NCI-H2081 treated with DMSO at 0.1 percent for 48 hours (cell line): ENCODE measurements at places on chromosomes 1 and 21.

GRCh38 chr1:40849801-40850592, 12.2 kb downstream of the CITED4 start:
- peak; percentile 6 for DNase-seq

DNA sequence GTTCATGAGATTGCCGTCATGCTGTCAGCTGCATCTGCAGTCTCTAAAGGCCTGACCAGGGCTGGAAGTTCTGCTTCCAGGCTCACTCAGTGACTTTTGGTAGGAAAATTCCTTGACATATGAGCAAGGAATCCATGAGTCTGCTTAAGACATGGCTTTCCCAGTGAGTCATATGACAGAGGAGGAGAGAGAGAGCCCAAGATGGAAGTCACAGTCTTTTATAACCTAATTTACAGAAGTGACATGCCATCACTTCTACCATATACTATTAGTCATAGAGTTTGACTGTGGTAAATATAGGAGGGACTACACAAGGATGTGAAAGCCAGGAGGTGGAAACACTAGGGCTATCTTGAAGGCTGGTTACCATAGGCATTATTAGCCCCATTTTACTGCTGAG, 115.2 kb downstream of the ROR1 start:
- no peak for DNase-seq

- DNase-seq, result no peak
Observed at GRCh38 chr1:203402629-203403337, 51.9 kb upstream of the FMOD start.

DNA sequence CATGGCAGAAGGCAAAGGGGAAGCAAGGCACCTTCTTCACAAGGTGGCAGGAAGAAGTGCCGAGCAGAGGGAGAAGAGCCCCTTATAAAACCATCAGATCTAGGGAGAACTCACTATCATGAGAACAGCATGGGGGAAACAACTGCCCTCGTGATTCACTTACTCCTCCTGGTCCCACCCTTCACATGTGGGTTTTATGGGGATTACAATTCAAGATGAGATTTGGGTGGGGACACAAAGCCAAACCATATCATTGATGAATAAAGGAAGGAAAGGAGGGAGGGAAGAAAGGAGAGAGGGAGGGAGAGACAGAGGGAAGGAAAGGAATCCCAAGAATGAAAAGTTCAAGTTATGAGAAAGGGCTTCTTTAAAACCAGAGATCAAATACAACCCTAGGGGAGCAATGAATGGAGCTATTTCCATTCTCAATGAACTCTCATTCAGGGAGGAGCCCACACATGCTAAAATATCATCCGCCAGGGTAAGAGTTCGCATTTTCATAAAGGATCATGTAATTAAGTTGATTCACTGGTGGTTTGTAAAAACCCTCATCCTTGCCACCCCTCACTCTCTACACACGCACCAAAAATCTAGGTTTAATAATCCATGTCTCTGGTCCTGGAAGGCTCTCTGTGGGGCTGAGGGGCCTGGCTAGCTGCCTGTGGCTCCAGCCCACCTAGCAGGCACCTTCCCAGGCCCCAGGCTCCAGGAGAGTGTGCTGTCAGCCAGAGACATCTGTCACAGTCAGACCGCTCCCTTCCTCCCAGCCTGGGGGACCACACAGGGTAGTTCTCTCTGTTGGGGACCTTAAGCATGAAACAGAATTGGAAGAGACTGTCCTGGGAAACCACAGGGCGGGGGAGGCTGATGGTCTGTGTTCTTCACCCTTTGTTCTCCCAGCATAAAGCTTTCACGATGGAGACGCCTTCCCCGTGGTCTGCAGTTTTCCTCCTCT, 94.0 kb downstream of the CCDC185 start:
- DNase-seq, result no peak

DNA sequence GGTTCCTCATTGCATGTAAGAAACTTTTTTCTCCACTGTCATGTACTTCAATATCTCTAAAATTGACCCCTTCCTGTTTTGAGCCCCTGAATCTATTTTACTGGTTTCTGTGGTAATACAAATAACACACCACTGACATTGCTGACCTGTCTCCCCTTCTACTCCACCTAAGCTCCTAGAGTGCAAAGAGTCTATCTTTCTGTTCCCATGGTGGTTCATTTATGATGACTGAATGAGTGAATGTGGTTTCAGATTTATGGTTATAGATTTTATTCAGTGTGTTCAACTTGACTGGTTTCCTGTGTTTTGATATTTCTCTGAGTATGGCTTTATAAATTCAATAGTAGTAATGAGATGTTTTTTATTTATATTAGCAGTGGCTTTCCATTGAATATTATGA, 127.7 kb downstream of the MAGI3 start:
- DNase-seq, result no peak

- no peak for DNase-seq
Observed at GRCh38 chr1:232568331-232568852, 61.5 kb downstream of the SIPA1L2 start.

DNA sequence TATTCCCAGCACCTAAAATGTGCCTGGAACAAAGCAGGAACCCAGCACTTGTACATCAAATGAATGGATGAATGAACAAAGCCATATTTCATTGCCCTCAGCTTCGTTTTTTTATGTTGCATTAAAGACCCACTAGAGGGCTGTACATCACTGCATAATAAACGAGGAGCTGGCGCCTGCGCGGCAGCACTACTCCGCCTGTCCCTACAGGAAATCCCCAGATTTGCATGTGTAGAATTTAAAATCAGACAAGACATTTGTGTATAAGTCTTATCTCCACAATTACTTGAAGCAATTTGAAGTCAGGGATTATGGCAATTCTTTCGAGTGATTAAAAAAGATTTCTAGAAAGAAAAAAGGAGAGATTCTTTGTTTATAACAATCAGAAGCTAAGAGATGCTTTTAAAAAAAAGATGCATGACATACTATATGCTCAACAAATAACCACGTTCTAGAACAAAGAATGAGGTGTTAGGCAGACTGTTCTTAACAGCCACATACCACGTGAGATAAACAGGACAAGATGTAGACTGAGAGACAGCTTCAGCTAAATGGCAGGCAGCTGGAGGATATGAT, 5.4 kb upstream of the NEK2 start:
- peak; percentile 82 for DNase-seq

DNA sequence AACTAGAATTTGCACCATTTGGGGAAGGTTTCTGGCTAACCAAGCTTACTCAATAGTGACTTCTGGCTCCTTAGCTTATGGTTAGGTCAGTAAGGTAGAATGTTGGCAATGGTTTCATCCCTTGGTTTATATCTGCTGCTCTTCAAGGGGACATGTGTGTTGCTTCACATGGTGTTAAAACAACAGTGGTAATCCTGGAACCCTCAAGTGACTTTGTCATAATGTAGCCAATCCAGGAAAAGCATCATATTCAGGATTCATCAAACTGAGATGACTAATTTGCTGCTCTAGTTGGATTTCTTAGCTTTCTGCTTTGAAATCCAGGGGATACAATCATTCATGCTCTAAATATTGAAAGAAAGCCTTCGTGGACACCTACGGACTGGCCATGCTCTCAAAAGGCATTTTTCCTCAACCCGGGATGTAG, 108.7 kb downstream of the RGL1 start:
- no peak for DNase-seq

GRCh38 chr1:51738681-51739080, 121.8 kb downstream of the OSBPL9 start:
- no peak for DNase-seq

DNA sequence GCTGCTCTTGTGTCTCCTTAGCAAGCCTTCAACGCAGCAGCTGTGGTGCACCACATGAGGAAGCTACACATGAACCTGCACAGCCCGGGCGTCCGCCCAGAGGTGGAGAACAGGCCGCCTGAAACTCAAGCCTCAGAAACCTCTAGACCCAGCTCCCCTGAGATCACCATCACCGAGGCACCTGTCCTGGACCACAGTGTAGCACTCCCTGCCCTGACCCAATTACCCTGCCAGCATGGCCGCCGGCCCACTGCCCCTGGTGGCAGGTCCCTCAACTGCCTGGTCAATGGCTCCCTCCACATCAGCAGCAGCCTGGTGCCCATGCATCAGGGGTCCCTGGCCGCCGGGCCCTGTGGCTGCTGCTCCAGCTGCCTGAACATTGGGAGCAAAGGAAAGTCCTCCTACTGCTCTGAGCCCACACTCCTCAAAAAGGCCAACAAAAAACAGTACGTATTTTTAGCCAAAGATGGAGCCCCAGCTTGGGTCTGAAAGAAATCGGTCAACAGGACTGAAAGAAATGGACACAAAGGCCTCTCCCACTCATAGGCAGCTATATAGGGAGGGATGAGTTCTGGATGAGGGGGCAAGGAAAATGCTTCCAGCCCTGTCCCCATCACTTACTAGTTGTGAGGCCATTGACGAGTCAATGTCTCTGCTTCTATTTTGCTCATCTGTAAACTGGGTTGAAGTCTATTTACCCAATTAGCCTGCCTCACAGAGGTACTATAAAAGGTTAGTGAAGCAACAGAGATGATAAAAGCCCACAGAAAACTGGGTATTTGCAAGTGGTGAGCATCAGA, 28.5 kb downstream of the CAMK1G start:
- no peak for DNase-seq

- peak; percentile 29 for DNase-seq
Observed at GRCh38 chr1:150259758-150260669, 2.4 kb downstream of the CA14 start.

- no peak for DNase-seq
Observed at GRCh38 chr1:183032122-183032921, 9.1 kb downstream of the LAMC1 start.

DNA sequence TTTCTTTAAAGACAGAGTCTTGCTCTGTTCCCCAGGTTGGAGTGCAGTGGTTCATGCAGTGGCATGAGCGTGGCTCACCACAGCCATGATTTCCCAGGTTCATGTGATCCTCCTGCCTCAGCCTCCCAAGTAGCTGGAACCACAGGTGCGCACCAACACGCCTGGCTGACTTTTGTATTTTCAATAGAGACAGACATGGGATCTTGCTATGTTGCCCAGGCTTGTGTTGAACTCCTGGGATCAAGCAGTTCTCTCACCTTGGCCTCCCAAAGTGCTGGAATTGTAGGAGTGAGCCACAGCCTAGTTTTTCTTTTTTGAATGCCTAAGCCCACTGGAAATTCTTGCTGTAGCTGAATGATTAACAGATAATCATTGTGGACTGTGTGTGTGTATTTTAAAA, 113.5 kb downstream of the RPS6KC1 start:
- DNase-seq, result no peak

GRCh38 chr1:85850238-85850637, 142.0 kb upstream of the ZNHIT6 start:
- DNase-seq, result no peak

DNA sequence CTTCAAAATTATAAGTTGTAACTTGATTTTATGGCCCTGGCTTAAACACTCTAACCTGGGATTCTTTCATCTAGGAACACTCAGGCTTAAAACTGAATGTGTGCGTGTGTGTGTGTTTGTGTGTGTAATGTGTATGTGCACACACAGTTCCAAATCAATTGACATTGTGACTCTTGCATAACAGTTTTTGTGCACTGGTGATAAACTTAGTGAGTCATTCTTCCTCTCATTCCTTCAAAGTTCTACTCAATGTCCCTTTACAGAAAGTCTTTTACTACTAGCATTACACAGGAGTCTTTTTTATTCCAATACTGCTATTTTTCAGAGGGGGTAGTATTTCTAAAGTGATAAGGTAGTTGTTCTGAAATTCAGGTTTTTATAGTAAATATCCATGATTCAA, 943.6 kb downstream of the KCNT2 start:
- DNase-seq, result no peak

DNA sequence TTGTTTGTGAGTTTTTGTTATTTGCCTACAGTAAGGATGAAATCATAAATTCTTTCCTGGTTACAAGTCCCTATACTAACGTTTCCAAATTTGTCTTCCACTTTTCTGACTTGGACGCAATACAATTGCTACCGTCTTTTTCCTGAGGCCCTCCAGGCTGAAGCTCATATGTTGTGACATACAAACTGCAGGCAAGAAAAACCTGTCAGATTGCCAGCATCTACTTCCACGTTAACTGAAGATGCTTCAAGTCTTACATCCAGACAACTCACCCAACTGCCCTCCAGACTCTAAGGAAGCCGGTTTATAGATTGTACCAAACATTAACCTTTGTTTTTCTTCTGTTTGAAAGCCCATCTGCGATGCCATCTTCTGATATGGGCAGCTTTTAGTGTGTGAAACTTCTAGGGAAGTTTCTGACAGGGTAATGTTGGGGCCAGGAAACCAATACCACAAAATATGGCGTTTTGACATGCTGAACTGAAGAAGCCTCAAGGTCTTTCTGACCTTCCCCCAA, 21.4 kb upstream of the RNF11 start:
- DNase-seq, result no peak

- DNase-seq, result no peak
Observed at GRCh38 chr21:33451634-33452071, 28.1 kb downstream of the TMEM50B start.

GRCh38 chr1:30912913-30913652, 4.5 kb upstream of the SDC3 start:
- DNase-seq, result no peak

GRCh38 chr1:244391761-244392160, 59.9 kb downstream of the ADSS2 start:
- no peak for DNase-seq

- no peak for DNase-seq
Observed at GRCh38 chr1:107267489-107267888, 126.7 kb downstream of the NTNG1 start.

GRCh38 chr1:240189386-240189989, 97.8 kb downstream of the FMN2 start:
- DNase-seq, result peak; percentile 4

DNA sequence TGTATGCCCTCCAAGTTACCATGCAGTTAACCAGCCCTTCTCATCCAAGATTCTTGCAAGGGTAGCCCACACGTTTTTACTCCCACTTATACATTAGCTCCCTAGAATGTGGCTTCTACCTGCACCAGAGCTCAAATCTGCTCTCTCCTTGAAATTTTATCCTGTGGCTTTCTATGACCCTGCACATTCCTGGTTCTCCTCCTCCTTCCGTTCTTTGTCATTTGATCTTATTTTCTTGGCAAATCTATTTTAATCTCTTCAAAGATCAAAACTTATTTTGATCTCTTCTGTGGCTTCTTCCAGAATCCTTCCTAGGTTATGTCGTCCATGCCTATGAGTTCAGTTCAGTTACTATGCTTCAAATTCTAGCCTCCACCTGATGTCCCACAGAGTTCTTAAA, 115.6 kb upstream of the GUCA2B start:
- DNase-seq, result no peak

GRCh38 chr1:7893529-7894180, 40.8 kb upstream of the UTS2 start:
- no peak for DNase-seq
